ENCODE measurements at places on chromosomes 1 and 21. TPM values are rescaled to one million over a fixed set of nuclear protein-coding genes. Genes with fewer than 3 reads are reported as not detected.

INSRR gene
- not detected for total RNA-seq

NGF gene
- total RNA-seq, result 0.93 TPM

NBPF8 gene
- 4.4 TPM for total RNA-seq

CGN gene
- total RNA-seq, result 2.6 TPM

MROH9 gene
- not detected for total RNA-seq

AMPD1 gene
- not detected for total RNA-seq

ATP6V1G3 gene
- not detected for total RNA-seq

C2CD4D gene
- total RNA-seq, result not detected

GSTM4 gene
- total RNA-seq, result 8.6 TPM

UMODL1 gene
- total RNA-seq, result not detected

KMO gene
- 1.3 TPM for total RNA-seq
